Esophagus muscularis mucosa (tissue), 4 donors: ENCODE measurements at places on chromosomes 3 and 15. TPM values are rescaled to one million over a fixed set of nuclear protein-coding genes. Genes with fewer than 3 reads are reported as not detected.

- no peak overlapping the region for H3K27ac ChIP-seq
- H3K4me1 ChIP-seq: no peaks in the 10 kb centered on the region
- peak; percentile 87 for DNase-seq
Observed at GRCh38 chr3:45272828-45273470, 46.9 kb upstream of the TMEM158 start.

- H3K27me3 ChIP-seq: no peaks in the 10 kb centered on the region
- no peak overlapping the region for H3K4me3 ChIP-seq
- H3K36me3 ChIP-seq: no peaks in the 10 kb centered on the region
- no peaks in the 10 kb centered on the region for H3K4me1 ChIP-seq
- no peak for DNase-seq
- no peak overlapping the region for H3K27ac ChIP-seq
Observed at GRCh38 chr15:69538379-69538778, 85.8 kb downstream of the RPLP1 start.

DNA sequence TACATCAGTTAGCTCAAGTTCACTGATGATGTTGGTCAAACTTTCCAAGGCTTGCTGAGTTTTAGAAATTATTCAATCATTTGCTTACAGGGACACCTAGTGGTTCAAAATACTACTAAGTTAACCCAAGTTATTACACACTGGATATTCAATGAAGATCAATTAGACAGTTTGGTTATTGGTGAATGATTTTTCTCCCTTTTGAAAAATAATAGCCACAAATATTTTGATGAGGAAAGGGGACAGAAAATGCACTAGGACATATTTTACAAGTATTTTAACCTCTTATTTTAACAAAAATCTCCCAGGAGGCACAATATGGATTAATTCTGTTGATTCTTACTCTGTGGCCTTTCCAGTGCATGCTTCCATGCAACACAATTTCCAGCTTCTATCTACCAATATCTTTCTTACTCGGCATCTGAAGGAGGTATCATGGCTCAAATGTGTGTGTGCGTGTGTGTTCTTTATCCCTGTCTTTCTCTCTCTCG is 20.1 kb upstream of the GOLGA6L2 start:
- H3K4me3 ChIP-seq: no peak overlapping the region
- peaks cover 7% of the 10 kb centered on the region for H3K27me3 ChIP-seq
- no peak for DNase-seq
- no peaks in the 10 kb centered on the region for H3K4me1 ChIP-seq
- no peak overlapping the region for H3K27ac ChIP-seq

- no peak overlapping the region for H3K4me3 ChIP-seq
- no peaks in the 10 kb centered on the region for H3K4me1 ChIP-seq
- peaks cover 19% of the 10 kb centered on the region for H3K36me3 ChIP-seq
- H3K27ac ChIP-seq: no peak overlapping the region
- DNase-seq: no peak
- no peaks in the 10 kb centered on the region for H3K27me3 ChIP-seq
Observed at GRCh38 chr3:46553154-46553553, 12.9 kb downstream of the LRRC2 start.

The SHISA5 gene
- 139 TPM for total RNA-seq
